ENCODE measurements at places on chromosomes 5 and 9.

GRCh38 chr9:79013715-79014610, 557.8 kb upstream of the TLE4 start:
- no peak for DNase-seq

DNA sequence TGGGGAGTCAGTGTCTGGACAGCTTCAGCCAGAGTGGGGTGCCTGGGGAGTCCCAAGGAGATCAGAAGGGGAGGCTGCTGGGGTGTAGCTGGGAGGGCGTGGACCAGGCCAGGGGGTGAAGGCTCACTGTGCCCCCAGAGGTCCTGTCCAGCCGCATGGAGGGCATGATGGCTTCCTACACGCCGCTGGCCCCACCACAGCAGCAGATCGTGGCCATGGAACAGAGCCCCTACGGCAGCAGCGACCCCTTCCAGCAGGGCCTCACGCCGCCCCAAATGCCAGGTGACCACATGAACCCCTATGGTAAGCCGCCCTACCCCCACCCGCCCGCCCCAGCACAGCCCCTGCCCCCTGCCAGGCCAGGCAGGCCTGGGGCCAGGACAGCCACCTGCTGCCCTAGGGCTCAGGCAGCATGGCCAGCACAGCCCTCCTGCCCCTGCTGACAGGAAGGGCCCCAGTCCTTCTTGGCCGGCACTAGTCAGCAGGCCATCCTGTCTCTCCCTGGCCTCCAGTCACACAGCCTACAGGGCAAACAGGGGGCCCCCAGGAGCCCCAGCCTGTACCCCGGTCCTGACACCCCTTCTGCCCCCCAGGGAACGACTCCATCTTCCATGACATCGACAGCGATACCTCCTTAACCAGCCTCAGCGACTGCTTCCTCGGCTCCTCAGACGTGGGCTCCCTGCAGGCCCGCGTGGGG, 82.1 kb downstream of the LMX1B start:
- no peak for DNase-seq

DNA sequence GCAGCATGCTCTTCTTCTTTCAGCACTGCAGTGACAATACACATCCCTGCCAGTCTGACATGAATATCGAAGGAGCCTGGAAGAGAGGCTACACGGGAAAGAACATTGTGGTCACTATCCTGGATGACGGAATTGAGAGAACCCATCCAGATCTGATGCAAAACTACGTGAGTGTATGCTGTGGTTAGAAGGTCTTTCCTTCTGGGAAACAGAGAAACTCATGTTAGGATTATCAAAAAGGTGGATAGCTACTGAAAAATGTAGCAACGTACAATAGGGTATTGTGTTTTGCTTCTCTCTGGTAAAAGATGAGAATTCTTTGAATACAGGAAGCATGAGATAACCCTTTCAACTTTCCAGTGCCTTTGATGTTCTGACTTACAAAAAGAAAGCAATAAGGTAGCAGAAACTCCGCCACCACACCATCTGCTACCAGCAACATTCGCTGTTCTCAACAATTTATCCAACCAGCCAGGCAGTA, 133.3 kb downstream of the PCSK5 start:
- DNase-seq, result no peak

- no peak for DNase-seq
Observed at GRCh38 chr5:109083937-109084336, 325.8 kb downstream of the PJA2 start.

DNA sequence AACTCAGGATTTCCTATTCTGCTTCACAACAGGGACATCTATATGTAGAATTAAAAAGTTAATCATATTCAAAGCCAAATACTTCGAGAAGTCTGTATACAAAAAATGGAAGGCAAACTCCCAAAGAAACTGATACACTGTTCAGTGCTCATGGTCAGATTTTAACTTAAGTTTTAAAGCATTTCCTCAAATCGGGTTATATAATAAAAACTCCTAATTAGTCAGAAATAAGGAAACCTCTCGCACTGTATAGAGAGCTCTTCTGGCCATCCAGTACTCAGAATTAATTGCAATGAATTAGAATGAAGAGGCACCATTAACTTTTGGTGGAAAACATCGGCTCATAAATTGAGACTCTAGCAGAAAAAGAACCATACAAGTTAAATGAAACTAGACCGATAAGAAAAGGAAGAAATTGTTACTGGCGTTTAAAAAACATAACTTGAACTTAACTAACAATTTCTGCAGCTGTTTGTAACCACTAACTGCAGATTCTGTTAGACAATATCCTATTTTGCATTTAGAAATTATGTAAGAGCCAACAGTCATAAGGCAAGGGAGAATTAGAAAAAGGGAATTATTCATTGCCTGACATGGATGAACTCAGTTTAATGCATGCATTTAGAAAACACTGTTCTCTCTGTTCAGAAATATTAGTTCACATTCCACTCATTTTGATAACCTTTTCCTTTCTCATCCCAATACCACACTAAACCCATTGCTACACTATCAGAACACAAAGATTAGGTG, 96.6 kb downstream of the FNBP1 start:
- DNase-seq, result no peak

- no peak for DNase-seq
Observed at GRCh38 chr5:163529698-163530097, 24.3 kb downstream of the MAT2B start.

- DNase-seq, result no peak
Observed at GRCh38 chr5:124395926-124396325, 350.5 kb downstream of the ZNF608 start.

- peak; percentile 8 for DNase-seq
Observed at GRCh38 chr9:69421908-69422801, 97.1 kb downstream of the ENTREP1 start.

DNA sequence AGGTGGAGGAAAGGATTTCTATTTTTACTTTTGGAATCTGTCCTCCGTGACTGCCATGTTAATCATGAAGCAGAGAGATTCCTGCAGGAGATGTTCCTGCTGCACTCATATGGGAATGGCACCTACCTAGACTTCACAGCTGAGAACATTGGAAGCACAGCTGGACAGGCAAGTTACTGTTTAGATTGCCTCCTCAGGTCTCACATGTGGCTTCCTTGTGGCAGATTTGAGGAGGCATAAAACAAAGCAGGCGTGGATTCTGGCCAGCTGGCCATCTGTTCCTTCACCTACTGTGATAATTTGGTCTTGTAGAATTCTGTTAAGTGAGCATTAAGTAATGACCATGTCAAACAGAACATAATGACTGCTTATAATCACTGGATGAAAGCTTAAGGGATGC, 193.4 kb downstream of the EDIL3 start:
- no peak for DNase-seq

DNA sequence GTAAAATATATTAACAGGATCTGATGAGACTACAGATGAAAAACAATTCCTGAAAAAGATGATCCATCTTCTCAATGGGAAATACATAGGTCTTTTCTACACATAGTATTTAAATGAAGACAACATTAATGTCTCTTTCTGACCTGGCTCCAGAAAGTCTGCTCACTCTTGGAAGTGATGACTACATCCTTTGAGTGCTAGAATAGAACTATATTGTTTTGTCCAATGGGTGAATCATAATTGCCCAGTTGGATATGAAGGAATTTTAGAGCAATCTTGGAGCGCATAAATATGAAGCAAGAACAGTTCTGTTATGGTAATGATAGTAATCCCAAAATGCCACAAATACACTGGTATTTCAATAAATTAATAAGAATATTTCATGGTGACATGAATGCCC, 322.1 kb downstream of the DEPDC1B start:
- DNase-seq, result no peak

DNA sequence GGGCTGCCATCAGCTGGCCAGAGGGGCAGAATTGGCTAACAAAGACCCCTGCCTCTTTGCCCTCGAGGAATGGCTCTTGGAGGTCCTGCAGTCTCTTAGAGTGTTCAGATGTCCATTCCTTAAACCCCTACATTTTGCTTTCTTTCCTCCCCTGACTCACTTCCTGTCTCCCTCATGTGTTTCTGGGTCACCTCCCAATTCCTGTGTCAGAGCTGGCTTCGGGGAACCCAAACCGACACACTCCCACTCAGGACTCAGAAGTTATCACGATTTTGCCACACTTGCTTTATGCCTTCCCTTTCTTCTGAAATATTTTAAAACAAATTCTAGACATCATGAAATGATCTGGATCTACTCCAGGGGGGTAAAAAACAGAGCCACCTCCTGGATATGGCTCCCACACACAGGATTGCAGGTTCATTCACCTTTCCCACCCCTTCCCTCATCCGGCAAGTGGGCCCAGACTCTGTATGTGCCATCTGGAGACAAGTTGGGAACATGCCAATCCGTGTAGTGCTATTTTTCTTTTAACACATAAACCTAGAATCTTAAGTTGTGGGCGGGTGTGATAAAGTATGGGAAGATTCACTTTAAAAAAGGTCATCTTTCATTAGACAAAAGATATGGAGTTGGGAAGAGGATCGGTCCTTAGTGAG, 145.7 kb downstream of the NXNL2 start:
- DNase-seq, result no peak

DNA sequence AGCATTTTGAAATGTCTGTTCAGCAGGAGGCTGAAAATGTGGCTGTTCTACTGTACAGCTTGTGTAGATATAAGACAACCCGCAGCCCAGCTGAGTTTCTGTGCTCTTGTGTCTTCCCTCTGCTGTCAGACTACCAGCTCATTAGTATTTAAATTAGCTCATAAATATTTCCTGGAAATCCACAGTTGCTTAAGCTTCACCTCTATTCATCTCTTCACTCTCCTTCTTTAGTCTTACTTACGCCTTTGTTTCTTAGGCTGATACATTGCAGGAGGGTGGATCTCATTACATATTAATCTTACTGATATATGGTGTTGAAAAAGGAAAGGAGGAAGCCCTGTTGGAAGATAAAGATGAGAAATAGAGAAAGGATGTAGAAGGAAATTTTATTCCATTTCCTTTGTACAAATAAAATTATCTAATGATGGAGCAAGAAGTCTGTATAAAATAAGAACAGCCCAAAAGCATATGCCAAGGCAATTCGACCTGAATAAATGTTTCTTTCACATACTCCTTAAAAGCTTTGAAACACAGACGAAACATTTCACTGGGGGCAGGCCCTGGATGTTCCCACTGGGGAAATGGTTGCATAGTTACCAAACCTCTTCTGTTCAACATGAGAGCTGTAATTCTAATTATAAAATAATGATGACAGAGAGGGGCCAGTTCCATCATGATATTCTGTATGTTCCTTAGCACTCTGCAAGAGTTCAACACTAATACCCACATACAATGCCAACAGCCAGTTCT, 111.8 kb upstream of the APC start:
- no peak for DNase-seq

- no peak for DNase-seq
Observed at GRCh38 chr9:133056533-133056932, 5.2 kb upstream of the CEL start.

DNA sequence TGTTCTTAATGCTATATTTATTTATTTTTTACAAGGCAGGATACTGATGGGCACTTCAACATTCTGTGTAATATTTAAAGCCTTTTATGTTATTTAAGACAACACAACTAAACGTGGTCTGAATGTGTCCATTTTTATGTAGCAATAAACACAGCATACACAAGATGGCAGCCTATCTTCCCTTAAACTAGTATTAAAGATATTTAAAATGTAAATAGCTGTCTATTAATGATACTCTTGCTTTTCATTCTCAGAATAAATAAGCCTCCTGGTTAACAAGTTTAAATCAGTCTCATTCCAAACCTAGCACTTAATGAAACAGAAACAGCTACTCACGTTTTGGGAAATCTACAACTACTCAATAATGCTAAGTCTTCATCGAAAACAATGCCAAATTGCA, 315.7 kb downstream of the MCTP1 start:
- DNase-seq, result no peak

DNA sequence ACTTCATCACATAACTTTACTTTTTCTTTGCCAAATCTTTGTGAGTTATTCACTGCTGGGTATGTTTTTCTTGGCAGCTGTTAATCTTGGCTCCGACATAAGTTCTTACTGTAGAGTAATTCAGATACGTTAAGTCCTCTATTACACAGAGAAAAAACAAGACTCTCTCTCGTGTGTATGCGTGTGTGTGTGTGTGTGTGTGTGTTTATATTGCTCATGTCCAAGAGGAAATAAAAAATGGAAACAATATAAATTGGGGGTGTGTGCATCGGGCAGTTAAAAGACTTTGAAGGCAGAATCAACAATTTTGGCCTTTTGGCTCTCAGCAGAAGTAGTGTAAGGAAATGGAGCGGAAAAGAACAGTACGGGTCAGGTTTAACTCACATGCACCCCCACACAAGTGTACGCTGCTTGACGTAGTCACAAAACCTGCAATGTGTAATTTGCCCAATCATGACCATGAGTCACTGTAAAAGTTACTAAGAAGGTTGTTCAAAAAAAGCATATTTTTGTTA, 67.2 kb upstream of the IFNE start:
- DNase-seq, result no peak

GRCh38 chr9:119332522-119332921, 36.7 kb downstream of the BRINP1 start:
- DNase-seq, result no peak

- no peak for DNase-seq
Observed at GRCh38 chr9:93231121-93231694, 47.3 kb downstream of the WNK2 start.

GRCh38 chr5:18114151-18114757, 480.0 kb downstream of the TAF11L14 start:
- DNase-seq, result no peak

DNA sequence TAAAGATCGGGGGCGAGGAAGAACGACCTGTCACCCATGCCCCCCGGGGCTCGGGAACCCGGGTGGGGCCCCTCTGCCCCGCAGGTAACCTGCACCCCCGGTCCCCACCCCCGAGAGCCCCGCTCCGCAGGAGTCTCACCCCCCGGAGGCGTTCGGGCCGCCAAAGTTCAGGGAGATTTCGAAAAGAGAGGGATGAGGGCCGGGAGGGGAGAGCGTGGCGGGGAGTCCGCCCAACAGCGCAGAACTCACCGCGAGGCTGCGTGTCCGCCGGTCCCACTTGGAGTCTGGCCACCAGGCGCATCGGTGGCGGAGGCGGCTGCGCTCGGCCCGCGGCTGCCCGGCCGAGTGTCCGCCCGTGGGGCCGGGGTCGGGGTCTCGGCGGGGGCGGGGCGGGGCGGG, at the start of gene PHF19:
PHF19 (minus strand) TSS at position 347 of the 399 bp plus-strand sequence. CDS start 2,447 bp downstream, outside the sequence.
- DNase-seq, result no peak

- DNase-seq, result no peak
Observed at GRCh38 chr5:35794328-35794619, 62.4 kb upstream of the IL7R start.

- DNase-seq, result peak; percentile 41
Observed at GRCh38 chr5:32092938-32093812, 80.9 kb downstream of the GOLPH3 start.

DNA sequence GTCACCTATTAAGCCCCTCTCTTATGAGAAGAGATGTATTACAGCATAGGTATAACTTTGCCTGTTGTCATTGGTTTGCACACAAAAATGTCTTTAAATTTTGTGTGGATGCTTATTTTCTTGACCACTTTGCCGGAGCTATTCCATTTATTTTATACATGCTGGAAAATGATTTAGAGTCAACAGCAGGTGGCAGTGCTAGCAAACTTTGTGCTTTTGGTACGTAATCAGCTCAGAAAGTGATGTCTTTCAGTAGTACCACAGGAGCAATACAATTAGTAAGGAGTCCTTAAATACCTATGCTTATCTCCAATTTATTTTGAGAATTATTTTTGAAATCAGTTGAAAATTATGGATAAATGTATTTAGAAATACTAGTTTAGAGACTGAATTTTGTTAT, 19.8 kb upstream of the NUDT12 start:
- DNase-seq, result no peak

GRCh38 chr9:117656002-117656401, 48.2 kb upstream of the TLR4 start:
- no peak for DNase-seq

- peak; percentile 21 for DNase-seq
Observed at GRCh38 chr5:168793841-168794837, 215.0 kb upstream of the PANK3 start.

GRCh38 chr9:126532489-126532888, 81.2 kb upstream of the LMX1B start:
- DNase-seq, result no peak

Data from stimulated activated CD8-positive, alpha-beta memory T cell treated with anti-CD3 and anti-CD28 coated beads, Interleukin-2, amount 100 ng/mL, for 48 hours (primary cell).